ENCODE measurements at places on chromosomes 1 and 21.

- DNase-seq, result no peak
Measured at GRCh38 chr21:36171336-36171735, 14.7 kb downstream of the DOP1B start.

GRCh38 chr1:4424254-4424653 is 230.2 kb upstream of the AJAP1 start:
- DNase-seq, result no peak

DNA sequence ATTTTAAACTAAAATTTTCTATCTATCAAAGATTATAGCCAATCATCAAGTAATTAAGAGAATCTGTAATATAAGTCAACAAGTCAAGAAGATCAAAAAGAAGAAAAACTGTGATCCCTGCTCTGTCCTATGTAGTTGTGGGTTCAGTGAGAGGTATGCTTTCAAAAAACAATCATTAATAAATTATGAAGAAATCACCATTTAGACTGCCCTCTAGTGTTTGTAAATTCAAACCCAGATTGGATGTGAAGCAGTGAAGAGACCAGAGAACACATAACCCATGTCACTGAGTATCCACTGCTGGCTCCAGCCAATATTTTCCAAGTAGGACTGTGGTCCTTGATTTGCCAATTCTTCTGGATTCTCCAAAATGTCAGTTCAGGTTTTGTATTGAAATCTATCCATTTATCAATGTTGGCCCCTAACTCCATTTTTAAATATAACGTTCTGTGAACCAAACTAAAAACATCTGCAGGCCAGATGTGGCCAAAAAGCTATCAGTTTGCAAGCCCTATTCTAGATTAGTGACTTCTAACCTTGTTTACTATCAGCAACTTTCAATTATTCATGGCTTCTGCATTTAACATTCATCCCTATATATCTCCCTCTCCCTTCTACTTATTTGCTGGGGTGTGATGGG is 467.5 kb upstream of the CXADR start:
- DNase-seq, result peak; percentile 33

DNA sequence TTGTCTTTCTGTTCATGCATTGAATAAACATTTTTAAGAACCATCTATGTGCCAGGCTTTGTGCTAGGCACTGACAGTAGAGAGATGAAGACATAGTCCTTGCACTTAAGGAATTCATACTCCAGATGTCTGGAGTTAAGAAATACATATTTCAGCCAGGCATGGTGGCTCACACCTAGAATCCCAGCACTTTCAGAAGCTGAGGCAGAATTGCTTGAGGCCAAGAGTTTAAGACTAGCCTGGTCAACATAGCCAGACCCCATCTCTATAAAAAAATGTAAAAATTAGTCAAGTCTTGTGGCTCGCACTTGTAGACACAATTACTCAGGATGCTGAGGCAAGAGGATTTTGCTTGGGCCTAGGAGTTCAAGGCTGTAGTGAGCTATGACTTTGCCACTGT is 18.6 kb upstream of the YTHDF2 start:
- DNase-seq, result no peak

- DNase-seq, result no peak
Measured at GRCh38 chr21:45485686-45486442, 56.4 kb downstream of the SLC19A1 start.

- DNase-seq, result no peak
Measured at GRCh38 chr1:240138867-240139266, 47.2 kb downstream of the FMN2 start.

DNA sequence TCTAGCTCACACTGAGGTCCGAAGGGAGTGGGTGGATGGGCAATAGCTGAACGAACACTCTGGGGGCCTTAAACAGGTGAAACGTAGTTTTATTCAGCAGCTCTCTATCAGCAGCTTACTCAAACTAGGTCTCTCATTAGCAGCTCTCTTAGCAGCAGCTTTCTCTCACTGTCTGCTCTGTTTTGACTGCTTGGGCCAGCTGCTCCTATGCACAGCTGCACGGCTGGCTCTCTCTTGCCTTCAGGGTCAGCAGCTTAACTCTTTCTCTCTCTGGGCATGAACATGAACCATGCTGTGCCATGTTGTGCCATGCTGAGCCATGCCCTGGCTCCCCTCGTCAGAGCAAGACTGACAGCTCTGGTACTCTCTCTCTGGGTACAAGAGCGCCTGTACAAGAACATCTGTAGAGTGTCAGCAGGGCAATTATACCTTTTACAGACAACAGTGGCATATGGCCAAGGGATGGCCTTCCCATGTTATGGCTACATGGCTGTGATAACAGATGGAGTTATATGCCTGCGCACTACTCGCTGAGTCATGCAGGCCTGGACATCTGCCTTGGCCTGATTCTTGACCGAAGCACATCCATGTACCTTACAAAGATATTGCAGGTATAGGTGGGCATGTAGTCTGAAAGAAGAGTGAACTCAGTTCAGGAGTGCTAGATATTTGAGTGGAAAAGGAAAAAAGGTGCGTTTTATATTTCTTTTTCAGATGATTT is 152.4 kb downstream of the LEPR start:
- DNase-seq, result no peak

GRCh38 chr1:38028105-38028591 is 15.6 kb downstream of the UTP11 start:
- peak; percentile 36 for DNase-seq

DNA sequence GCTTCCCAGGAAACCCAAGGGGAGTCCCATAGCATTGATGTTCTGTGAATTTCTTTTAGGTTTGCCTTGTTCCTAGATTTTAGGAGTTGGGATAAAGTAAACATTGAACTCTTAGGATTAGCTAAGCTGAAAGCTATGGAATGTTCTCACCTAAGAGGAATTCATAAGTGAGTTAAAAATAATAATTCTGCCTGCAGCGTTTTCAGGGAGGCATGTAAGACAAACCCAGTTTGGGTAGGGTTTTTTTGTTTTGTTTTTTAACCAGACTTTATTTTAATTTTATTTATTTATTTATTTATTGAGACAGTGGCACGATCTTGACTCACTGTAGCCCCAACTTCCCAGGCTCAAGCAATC is 28.9 kb upstream of the CD101 start:
- no peak for DNase-seq

- DNase-seq, result no peak
Measured at GRCh38 chr1:233390842-233391737, 63.6 kb downstream of the MAP3K21 start.

GRCh38 chr1:22064751-22065402 is 12.4 kb downstream of the CDC42 start:
- DNase-seq, result no peak

DNA sequence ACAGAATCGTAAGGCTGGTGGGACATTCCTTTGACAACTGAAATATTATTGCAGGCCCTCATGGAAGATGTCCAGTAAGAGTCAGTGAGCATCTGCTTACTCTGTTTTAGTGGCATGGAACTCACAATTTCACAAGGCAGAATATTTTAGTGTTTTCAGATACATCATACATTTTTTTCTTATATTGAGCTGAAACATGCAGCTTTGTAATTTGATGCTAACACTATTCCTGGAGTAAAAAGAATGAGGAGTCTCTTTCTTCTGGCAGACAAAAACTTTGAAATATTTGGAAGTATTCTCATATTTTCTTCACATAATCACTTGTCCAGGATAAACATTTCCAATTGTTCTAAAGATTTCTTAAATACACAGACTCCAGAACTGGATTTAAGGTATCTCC is 17.7 kb downstream of the CLDN17 start:
- no peak for DNase-seq

GRCh38 chr1:203178083-203178482 is 2.5 kb upstream of the MYBPH start:
- DNase-seq, result peak; percentile 28

GRCh38 chr1:217812175-217812574 is 181.0 kb downstream of the SPATA17 start:
- no peak for DNase-seq

GRCh38 chr21:40018871-40019475 is 151.7 kb downstream of the PCP4 start:
- DNase-seq, result no peak

- no peak for DNase-seq
Measured at GRCh38 chr1:221840511-221841243, 98.8 kb upstream of the DUSP10 start.

DNA sequence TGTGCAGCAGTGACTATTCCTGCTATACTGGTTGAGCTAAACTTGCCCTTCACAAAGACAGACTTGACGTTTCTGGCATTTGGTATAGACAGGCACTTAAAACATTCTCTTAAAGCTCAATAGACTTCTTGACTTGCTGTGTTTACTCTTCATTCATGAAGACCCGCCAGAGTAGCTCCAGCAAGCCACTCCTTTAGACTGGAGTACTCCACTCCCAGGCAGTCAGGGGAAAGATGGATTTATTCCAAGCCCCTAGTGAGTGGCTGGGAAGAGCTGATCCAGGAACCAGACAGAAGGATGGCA is 70.7 kb downstream of the EVA1C start:
- no peak for DNase-seq

DNA sequence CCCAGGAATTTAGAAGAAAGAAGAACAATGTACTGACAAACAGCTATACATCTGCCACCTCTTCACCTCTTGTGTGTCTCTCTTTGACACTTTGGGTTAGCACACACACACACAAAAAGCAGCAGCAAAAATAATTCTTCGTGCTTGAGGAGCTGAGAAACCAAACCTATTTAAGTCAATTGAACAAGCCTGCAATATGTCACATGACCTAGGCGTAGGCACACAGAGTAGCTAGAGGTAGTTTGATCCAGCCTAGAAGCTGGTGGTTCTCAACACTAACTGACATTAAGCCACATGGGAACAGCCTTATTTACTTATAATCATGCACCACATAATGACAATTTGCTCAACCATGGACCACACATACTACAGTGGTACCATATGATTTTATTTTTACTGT is 32.3 kb downstream of the RRAGC start:
- DNase-seq, result no peak

- DNase-seq, result no peak
Measured at GRCh38 chr1:50913954-50914353, 46.1 kb downstream of the FAF1 start.

DNA sequence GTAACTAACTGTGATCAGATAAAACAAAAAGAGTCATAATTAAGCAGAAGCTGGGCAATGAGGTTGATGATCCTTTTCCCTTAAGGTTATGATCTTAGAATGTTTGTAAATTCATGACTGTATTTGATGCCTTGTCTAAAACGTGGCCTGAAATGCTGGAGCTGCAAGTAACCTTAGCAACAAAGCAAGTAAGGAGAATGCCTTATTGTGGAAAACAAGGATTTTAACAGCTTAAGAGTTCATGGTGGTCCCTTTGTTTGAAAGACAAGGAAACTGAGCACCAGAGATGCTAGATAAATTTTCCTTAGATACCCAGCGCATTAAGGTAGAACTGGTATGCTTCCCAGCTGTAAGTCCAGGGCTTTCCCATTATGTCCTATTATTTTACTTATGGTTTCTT is 25.7 kb upstream of the XPR1 start:
- DNase-seq, result no peak

DNA sequence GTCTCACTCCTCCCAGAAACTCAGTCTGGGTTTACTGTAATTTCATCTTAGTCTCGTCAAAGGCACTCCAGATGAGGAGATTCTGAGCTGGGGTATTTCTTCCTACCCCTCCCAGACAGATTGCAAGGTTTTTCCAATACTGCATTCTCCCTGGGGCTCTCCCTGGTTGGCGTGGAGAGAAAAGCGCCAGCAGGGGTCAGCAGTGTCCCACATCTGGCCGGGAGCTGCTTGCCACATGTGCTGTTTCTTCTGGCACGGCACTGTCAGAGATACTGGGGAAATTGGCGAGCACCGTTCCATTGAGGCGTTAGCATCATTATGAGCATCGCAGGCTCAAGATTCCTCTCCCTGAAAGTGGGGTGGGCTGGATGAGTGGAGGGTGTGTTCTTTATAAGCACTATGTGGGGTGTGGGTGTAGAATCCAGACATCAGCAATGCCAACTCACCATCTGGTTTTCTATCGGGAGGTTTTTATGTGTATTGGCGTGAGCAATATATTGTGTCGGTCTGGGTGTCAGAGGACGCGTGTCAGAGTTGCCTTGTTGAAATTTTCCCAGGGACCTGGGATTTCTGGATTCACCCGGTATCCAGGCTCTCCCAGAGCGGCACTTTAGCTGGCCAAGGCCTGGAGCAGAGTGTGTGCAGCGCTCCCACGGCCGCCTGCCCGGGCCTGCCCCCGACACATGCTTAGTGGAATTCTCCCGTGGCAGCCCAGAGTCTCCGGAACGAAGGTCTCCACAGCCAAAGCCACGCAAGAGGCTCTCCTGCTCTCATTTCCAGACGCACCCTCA is 8.0 kb upstream of the NAV1 start:
- peak; percentile 79 for DNase-seq

GRCh38 chr1:38077523-38078147 is 31.0 kb upstream of the POU3F1 start:
- DNase-seq, result peak; percentile 3

GRCh38 chr21:39972976-39973770 is 105.9 kb downstream of the PCP4 start:
- no peak for DNase-seq

All from HFFc6 (cell line).